Glutamatergic neuron (in vitro differentiated cells): ENCODE measurements at places on chromosomes 2 and 18. TPM values are rescaled to one million over a fixed set of nuclear protein-coding genes. Genes with fewer than 3 reads are reported as not detected.

TAF4B gene
- 1.4 TPM for total RNA-seq

SERPINB2 gene
- total RNA-seq: not detected

NCKAP5 gene
- 0.20 TPM for total RNA-seq

DNA sequence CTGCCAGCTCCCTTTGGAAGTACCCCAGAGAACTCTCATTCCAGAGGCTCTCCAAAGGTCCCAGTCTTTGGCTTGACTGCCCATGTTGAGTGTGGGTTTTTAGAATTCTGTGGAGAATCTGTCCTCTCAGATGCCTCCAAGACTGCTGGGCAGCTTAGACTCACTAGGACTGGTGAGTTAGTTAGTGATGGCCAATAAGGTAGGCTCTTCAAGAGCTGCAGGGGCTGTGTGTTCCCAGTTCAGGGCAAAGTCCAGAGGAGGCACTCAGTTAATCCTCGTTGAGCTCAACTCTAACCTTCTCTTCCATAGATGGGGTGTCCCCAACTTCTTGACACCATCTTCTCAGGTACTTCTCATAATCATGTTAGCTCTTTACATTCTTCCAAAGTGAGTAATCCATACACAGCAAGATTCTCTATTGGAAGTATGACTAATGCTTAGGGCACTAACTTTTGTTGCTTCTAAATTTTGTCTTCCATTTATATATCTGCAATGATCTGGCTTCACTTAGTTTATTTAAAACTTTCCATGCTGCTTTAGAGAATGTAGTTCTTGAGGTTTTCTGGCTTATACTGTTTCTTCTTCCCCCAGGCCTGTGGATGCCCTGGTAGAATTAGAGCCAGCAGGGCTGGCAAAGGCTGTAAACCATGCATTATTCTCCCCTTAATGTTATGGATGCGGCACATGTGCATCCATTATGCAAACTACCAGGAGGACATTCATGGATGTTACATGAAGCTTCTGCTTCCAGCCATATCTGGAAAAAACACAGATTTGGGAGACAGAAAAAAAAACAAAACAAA, 88.9 kb downstream of the POLE4 start:
- no peak for DNase-seq

DNA sequence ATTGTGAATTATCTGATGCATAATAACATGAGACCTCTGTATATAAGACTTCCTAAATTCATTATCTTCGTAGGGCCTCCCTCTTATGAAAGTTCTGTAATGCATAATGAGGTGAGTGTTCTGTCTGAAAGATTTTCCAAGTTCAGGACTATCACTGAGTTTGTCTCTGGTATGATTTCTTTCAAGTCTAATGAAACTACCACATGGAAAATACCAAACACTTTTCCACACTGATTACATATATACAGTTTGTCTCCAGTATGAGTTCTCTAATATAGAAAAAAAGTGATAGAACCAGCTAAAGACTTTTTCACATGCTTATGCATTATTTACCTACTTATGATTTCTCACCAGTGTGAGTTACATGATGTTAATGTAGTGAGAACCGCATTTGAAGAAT, 34.7 kb downstream of the CTNNA2 start:
- DNase-seq: no peak

- DNase-seq: no peak
Measured at GRCh38 chr2:186058614-186059013, 320.0 kb downstream of the FSIP2 start.

DNA sequence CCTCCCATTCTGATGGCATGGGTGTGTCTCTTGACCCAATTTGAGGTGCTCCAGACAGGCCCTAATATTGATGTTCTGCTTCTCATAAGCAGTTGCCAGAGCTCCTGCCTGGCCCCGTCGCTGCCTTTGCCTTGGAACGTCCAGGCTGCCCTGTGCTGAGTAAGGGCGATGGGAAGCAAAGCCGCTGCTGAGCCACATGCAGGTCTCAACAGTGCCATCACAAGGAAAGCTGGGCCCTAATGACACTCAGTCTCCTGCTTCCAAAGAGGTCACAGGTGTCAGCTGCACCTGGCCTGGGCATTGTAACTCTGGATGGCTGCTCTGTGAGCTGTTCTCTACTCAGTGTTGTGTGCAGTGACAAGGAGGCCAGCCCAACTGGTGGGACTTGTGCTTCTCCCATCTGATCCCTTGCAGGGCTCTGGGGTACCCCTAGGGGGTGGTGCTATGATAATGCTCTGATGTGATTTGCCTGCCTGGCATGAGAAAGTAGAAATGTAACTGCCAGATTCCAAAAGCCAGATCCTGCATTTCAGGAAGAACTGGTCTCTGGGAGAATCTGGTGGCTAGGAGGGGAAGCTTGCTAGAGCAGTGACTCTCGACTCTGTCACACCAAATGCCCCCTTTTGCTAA, 8.7 kb downstream of the TTC39C start:
- DNase-seq: no peak

GRCh38 chr2:190043441-190043840, 19.1 kb downstream of the MSTN start:
- no peak for DNase-seq

DNA sequence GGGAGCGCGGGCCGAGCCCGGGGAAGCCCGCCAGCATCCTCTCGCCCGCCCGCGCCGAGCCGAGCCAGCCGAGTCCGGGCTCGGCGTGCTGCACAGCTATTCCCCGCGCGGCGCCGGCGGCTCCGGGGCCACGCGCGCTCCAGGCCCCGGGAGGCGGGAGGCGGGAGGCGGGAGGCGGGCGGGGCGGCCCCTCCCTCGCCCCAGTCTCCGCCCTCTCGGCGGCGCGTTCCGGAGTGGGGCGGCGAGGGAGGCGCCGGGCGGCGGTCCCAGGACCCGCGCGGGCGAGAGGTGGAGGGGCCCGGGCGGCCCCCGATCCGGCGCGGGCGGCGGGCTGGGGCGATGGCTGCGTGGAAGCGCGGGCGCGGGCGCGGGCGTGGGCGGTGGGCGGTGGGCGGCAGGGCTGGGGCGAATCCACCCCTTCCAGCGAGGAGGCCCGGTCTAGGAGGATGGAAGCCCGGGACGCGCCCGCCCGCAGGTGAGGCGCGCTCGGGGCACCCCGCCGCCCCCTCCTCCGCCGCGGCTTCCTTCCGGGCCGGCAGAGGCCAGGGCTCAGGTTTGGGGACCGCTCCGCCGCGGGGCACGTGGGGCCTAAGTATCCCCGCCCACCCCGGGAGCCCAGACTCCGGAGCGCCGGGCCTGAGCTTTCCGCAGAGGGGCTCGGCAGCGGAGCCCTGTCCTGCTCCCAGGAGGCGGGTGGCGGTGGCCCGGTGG, at the start of gene ADCY3:
Gene ADCY3, minus strand, starts transcription at position 140 of the 711 bp plus-strand sequence. CDS start 1,250 bp downstream, outside the sequence.
- DNase-seq: peak; percentile 62

GRCh38 chr2:30666266-30666874, 140.9 kb downstream of the CAPN13 start:
- no peak for DNase-seq

DNA sequence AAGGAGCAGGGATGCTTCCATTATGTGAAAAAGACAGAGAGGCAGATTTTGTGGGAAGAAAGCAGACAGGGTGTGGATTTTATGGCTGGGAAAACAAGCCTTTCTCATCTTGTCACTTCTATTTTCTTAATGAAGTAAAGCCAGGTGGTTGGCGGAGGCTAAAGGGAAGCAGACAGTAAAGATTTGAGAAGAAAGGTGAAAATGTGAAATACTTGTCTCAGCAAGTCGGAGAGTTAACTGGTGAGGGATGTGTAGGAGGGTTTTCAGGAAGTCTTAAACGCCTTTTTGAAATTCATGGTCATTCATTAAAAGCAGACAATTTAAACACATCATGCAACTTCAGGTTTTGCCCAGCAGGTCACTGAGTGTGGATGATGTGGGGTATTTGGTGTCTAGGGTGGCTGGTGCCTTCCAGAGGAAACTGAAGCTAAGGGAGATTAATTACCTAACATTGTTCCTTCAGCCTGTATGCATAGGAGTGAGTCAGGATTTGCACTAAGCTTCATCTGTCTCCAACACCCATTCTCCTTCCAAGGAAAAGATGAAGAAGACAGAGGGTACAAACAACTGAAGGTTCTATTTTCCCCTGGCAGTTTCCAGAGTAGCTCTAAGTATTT, 20.7 kb downstream of the SLC14A2 start:
- DNase-seq: no peak
